ENCODE measurements at places on chromosomes 5 and 9.

DNA sequence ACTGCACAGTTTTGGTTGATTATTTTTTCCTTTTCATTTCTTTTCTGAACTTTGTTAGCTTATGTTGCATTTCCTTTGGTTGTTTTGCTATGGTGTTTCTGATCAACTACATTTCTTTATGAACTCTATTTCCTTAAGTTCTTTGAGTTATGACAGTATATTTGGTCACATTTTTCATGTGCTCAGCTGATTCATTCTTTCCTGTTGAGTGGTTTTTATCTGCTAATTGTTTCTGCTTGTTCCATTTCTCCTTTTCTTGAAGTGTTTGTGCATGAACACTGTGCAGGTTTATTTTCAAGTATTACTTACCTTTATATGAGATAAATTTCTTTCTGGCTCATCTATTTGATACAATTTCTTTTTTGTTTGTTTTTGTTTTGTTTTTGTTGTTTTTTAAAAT is 50.9 kb upstream of the MACIR start:
- no peak for DNase-seq

DNA sequence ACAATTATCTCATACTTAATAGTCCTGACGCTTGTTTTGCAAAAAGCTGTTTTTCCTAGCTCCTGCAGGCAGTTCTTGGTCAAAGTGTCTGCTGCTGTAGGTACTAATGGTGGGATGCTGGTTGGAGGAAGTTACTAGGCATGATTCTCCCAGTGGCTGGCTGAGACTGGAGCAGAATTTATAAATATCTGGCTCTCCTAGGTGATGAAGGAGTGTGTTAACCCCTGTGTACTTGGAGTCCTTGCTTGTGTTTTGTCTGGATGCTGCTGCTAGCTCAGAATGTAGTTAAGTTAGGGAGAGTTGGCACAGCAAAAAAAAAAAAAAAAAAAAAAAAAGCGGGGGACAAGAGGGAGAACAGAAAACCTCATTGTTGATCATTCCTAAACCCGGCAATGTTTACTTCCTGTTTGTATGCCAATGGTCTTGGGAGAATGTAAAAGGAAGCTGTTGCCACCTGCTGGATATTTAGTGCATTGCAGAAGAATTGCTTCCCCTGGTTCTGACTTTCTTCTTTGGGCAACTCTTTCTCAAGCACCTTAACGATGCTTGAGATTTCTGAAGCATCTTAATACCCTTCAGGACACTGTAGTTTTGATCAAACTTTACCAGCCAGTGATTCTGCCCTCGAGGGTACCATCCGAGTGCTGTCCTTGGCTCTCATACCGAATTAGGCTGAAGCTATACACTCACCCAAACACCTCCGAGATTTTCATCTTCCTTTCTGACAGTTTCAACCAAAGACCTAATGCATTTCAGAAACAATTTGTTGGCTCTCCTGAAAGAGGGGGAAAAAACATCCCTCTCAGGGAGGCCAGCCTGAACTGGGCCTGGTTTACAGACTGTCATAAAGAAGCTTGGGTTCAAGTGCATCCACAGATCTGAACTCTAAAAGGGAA is 71.7 kb upstream of the WWC1 start:
- DNase-seq, result peak; percentile 16

- no peak for DNase-seq
These were observed 520.3 kb downstream of the CDH9 start for GRCh38 chr5:26518065-26518464.

- DNase-seq, result no peak
These were observed 20.2 kb downstream of the OTULIN start for GRCh38 chr5:14684757-14685156.

GRCh38 chr9:120388003-120388855 is 191.7 kb downstream of the CDK5RAP2 start:
- DNase-seq, result no peak

- no peak for DNase-seq
These were observed 198.1 kb downstream of the SYK start for GRCh38 chr9:90999425-91000397.

DNA sequence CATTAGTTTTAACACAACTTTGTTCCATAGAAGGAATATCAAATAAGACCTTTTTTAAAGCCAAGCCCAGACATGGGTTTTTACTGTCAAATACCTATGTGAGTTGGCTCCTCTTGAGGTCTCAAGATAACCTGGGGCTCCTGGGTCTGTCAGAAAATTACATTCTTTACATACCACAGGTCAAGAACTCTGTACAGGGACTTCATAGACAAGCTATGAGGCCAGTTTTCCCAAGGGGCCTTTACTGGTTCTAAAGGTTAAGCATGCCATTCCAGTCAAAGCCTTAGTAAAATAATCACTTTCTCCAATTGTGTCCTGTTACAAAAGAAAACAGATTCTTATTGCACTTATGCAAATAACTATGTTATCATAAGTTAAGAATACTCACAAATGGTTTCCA is 15.5 kb upstream of the SMC2 start:
- no peak for DNase-seq

GRCh38 chr5:169814045-169814444 is 166.2 kb downstream of the INSYN2B start:
- DNase-seq, result no peak

GRCh38 chr9:22049411-22049810 is 40.3 kb upstream of the CDKN2B start:
- no peak for DNase-seq

DNA sequence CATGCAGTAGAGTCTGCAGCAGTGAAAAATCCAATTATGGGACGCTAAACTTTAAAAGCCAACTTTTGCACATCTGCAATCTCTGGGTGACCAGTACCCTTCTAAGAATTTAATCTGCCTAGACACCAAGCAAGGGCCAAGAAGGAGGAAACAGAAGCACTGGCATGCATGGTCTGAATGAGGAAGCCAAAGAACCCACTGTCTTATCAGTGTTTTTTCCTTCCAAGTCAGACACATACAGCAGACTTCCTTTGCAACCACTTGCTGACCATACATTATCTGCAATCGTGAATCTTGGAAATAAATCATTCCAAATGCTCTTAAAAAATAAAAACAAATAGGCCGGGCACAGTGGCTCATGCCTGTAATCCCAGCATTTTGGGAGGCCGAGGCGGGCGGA is 65.9 kb downstream of the DEPDC1B start:
- DNase-seq, result no peak

GRCh38 chr9:2758162-2758897 is 41.0 kb downstream of the KCNV2 start:
- no peak for DNase-seq

DNA sequence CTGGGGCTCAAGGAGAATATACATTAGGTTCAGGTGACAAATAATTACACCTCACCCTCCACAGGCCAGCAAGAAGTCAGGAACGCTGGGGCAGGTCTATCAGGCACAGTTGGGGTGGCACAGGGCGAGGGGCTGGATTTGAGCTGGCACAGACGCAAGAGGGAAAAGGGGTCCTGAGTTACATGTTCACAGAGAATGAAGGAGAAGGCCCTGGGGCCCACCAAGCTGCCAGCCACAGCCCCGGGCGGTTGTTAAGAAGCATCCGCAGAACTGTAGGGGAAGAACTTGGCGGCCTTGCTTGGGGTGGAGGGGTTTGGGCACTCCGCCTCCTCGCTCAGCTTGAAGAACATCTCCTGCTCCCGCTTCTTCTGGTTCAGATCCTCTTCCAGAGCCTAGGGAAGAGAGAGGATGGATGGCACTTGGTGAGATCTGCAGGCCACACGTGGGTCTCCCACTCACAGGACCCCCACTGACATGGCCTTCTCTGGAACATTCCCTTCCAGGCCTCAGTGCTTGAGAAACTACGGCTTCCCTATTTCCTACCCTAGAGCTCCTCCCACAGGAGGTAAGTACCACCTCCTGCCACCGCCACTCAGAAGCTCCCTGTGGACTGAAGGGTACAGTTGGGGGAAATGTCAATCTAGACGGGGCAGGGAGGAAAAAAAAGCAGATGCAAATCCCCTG is 38.3 kb upstream of the FBXW11 start:
- DNase-seq, result no peak

DNA sequence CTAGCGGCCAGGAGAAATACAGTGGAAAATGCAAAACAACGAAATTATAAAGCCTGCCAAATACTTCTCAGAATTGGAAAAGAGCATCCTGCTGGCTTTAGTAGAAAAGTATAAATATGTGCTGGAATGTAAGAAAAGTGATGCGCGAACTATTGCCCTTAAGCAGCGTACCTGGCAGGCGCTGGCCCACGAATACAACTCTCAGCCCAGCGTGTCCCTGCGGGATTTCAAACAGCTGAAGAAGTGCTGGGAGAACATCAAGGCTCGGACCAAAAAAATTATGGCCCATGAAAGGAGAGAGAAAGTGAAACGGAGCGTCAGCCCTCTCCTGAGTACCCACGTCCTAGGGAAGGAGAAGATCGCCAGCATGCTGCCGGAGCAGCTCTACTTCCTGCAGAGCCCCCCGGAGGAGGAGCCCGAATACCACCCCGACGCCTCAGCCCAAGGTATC is 15.0 kb downstream of the MSANTD3 start:
- DNase-seq, result no peak

GRCh38 chr5:173452119-173452905 is 124.1 kb upstream of the STC2 start:
- no peak for DNase-seq

- DNase-seq, result no peak
These were observed 60.5 kb downstream of the RASGRF2 start for GRCh38 chr5:81020478-81021167.

- no peak for DNase-seq
These were observed 83.3 kb upstream of the CCDC112 start for GRCh38 chr5:115379622-115380344.

GRCh38 chr9:137007816-137008270 is 11.5 kb upstream of the CLIC3 start:
- DNase-seq, result no peak

DNA sequence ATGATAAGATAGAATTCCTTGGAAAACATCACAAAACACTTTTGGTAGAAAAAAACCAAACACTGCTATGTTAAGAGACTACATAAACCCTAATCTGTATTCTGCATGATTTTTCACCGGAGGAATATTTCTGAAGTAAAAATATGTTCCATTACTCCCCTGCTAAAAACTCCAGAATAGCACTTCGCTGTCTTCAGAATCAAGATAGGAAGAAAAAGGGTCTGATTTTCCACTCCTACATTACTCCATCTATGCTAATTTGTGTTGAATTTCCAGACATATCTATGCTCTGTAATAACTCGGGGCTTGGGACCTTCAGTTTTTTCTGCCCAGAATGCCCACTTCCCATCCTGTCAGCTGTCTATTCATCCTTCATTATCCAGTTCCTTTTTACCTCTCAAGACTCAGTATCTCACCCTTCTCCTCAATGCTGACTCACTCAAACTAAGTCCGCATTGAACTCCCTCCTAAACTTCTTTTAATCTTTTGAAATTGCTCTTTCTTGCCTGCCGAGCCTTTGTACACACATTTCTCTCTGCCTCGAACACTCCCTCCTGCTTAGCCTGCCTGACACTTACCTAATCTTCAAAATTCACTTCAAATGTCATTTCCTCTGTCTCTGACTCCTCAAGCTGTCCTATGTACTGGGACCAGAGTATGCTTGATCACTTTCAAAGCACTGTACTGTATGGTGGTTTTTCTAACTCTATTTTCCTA is 171.0 kb downstream of the ARRDC3 start:
- no peak for DNase-seq

- no peak for DNase-seq
These were observed 50.5 kb upstream of the STC2 start for GRCh38 chr5:173378727-173379126.

DNA sequence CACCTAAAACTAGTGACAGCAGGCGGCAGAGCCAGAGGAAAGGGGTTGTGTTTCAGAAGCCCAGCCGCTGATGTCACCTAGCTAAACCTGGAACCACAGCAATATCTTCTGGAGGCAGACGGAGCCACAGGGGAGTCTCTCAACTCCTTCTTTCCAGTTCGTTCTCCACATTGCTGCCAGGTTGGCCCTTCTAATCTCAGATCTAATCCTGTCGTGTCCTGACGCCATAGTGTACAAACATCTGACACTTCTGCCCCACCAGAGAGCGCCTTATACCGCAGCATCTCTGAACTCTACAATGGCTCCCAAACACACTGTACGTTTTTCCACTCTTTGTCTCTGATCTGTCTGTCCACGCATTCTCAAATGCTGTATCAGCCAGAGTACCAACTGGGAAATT is 240.0 kb downstream of the SMARCA2 start:
- DNase-seq, result no peak

DNA sequence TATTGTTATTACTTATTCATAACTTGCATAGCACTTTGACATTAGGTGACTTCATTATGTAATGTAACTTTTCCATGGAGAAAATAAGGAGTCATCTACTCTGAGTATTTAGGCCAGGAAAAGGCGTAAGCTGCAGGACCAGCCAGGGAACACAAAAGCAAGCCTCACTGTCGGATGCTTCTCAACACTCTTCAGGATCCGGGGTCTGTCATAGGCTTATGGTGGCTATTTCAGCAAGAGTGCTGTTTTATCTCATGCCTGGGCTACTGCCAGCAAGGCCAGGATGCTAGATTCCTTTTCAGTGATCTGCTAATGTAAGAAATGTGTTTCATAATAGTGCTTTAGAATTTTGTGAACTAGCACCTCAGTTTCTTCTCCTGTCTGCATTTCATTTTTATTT is 162.4 kb downstream of the CHSY3 start:
- DNase-seq, result no peak

GRCh38 chr5:1354576-1354975 is 9.7 kb upstream of the CLPTM1L start:
- DNase-seq, result no peak

DNA sequence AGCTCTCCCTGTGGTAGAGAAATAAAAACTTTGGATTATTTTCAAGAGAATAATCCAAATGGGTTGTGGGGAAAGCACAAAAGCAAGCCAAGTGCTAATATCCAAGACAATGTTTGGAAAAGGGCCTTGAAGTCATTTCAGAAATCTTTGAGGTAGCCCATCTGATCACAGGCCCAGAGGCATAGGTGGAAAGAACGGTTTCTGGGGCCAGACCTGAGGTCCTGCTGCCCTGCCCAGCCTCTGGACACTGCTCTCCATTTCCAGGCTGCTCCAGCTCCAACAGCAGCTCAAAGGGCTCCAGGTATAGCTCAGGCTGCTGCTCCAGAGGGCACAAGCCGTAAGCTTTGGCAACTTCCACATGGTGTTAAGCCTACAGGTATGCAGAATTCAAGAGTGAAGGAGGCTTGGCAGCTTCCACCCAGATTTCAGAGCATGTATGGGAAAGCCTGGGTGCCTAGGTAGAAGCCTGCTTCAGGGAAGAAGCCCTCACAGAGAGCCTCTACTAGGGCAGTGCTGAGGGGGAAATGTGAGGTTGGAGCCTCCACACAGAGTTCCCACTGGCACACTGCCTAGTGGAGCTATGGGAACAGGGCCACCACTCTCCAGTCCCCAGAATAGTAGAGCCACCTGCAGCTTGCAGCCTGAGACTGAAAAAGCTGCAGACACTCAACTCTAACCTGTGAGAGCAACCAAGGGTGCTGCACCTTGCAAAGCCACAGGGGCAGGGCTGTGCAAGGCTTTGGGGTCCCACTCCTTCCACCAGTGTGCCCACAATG is 133.1 kb downstream of the PIK3R1 start:
- no peak for DNase-seq

- no peak for DNase-seq
These were observed 55.2 kb upstream of the TUSC1 start for GRCh38 chr9:25733336-25733982.

DNA sequence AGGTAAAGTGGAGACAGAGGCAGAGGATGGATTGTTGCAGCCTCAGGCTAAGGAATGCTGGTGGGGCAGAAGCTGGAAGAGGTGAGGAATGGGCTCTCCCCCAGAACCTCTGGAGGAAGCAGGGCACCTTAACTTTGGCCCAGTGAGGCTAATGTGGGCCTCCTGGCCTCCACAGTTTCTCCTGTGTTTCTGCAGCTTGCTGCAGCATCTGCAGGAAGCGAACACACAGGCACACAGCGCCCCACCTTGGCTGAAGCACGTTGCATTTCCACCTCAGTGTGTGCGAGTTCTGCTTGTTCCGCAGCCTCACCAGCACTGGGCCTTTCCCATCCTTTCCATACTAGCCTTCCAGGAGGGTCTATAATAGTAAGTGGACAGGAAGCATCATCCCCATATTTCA is 27.2 kb upstream of the ASS1 start:
- no peak for DNase-seq

All from memory B cell (primary cell).